Motor neuron (in vitro differentiated cells): ENCODE measurements at places on chromosomes 7 and 10. TPM values are rescaled to one million over a fixed set of nuclear protein-coding genes. Genes with fewer than 3 reads are reported as not detected.
A peak's percentile ranks its signal among the peaks of the same experiment; 100 is the strongest.

DNA sequence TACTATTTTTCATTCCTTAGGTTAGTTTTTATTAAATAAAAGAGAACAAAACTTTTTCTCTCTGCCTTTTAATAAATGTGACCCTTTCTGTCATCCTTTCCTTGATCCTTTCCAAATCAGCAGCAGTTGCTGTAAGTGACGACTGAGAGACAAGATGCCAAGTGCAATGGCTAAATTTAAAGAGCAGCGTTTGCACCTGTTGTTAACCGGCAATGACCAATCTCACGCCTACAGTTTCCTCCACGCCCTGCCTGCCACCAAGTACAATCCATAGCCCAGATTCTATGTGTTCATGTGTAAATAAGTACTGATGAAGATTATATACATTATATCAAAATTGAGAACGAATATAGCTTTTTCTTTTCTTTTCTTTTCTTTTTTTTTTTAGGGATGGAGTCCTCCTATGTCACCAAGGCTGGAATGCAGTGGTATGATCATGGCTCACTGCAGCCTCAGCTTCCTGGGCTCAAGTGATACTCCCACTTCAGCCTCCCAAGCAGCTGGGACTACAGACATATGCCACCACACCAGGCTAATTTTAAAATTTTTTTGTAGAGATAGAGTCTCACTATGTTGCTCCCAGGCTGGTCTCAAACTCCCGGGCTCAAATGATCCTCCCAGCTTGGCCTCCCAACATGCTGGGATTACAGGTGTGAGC is 6.5 kb upstream of the MCU start:
- ATAC-seq = no peak

SRRM3 gene
- total RNA-seq = 1.4 and 2.2 TPM in 2 replicates

OPALIN gene
- 0.10 TPM in 1 of 2 replicates, not detected in the other for total RNA-seq

RNF32 gene
- total RNA-seq = 4.2 and 5.8 TPM in 2 replicates

- no peak for ATAC-seq
These were observed 92.5 kb downstream of the MTPN start for GRCh38 chr7:135884495-135885232.

DNA sequence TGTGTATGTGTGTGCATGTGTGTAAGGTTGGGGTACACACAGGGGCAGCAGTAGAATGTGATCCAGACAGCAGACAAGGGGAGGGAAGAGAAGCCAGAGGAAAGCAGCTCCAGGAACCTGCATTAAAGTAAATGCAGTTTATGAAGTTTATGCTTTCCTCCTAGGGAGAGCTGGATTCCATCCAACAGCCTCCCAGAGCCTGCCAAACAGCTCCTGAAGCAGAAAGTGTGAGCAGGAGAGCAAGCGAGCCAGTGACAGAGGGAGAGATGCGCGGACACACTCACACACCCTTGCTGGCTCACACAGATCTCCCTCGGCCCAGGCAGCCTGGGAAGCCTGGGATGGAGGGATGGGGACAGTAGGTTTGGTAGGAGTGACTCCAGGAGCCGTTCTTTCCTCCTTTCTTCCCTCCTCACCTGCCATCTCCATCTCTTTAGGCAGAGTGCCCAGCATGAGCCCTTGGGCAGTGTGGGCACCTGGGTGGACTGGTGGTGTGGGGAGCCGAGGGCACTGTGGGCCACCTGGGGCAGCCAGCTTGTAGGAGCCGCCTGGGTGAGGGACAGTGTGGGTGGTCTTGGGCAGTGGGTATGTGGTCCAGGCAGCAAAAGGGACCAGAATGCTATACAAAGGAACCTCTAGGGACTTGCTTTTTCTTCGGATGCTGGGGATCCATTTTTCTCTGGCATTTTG is 46.1 kb downstream of the PAX2 start:
- ATAC-seq = no peak

CDC14C gene
- total RNA-seq = 0.21 TPM in 1 of 2 replicates, not detected in the other

GRCh38 chr7:77649716-77650349 is 46.4 kb upstream of the RSBN1L start:
- ATAC-seq = no peak

- ATAC-seq = no peak
These were observed 29.0 kb downstream of the CPXM2 start for GRCh38 chr10:123862421-123863182.

- ATAC-seq = no peak
These were observed 567.2 kb downstream of the SUGCT start for GRCh38 chr7:40701836-40702551.

DNA sequence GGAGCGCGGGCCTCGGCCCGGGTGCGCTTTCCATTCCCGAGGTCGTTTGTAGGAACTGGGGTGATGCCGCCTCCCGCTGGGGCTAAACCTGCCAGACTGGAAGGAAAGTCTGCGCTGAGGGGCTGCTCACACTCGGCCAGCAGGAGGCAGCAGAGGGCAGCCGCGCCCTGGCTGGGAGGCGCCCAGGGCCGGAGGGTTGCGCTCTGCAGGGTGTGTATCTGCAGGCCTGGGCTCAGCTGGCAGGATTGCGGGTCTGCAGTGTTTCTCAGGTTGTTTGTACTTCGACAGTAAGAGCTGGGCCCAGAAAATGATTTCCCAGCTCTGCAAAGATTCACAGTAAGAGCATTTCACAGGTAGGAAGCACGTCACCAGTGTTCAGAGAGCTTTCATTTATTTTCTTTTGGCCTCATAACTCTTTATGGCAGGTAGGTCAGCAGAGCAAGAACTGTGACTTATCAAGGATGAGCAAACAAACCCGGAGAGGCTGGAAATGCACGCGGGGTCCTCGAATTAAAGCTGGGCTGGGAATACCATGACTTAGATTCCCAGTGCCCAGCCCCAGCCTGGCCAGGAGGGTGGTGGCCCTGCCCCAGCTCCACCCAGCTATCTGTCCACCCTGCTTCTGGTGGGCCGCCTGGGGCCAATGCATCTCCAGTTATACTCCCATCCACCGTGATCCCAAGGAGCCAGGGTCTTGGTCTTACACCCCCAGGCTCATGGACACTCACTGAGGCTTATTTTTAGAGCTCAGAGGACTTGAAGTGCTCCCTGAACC is 15.2 kb upstream of the PPP2R2D start:
- ATAC-seq = peak; percentile 98

DNA sequence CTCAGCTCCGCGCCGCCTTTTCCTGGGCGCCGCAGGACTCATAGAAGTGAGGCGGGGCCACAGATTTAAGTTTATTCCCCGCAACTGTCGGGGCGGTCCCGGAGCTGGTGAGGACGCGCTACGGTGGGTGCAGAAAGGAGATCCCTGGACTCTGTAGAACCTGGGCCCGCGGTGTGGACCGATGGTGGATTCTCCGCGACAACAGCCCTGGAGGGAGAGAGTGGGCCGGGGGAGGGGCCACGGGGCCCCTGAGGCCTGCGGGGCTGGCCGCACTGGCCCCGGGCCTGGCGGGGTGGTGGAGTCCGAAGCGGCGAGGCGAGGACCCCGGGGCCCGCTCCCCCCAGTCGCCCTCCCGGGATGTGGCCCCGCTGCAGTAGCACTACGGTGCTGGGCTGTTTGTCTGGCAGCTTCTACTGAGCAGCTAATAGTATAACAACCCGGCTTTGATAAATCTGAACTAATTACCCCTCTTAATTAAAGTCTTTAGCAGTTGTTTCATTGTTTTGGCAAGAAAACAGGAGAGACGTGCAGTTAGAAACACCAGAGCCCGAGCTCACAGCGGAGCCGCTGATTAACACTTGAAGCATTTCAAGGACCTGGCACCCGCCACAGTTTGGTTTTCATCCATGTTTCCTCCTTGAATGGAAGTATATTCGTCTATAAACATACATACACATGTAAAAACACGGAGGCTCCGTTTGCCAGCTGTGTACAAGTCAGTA is 4.2 kb downstream of the FEZF1 start:
- ATAC-seq = peak; percentile 45

- peak; percentile 31 for ATAC-seq
These were observed 356.4 kb downstream of the GALNT17 start for GRCh38 chr7:71488308-71488707.

CCZ1B gene
- total RNA-seq = 42.9 and 50.1 TPM in 2 replicates

DNA sequence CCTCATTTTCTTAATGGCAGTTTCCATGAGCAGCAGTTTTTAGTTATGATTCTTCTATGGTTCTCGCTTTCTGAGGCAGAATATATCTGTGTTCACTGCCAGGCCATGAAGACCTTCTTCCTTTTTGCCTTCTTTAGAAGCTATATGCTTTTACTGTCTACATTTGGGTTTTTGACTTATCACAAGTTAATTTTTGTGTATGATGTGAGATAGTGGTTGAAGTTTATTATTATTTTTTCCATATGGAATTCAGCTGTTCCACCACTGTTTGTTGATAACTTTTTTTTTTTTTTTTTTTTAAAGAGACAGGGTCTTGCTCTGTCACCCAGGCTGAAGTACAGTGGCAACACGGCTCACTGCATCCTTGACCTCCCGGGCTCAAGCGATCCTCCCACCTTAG is 44.5 kb downstream of the INPP5A start:
- no peak for ATAC-seq

GRCh38 chr7:117319181-117319580 is 3.7 kb downstream of the WNT2 start:
- ATAC-seq = peak; percentile 35

HKDC1 gene
- total RNA-seq = 0.22 and 0.56 TPM in 2 replicates

MYL10 gene
- not detected in 2 replicates for total RNA-seq

PTPN12 gene
- total RNA-seq = 30.1 and 43.0 TPM in 2 replicates
